ENCODE measurements at places on chromosomes 2 and 18.

- DNase-seq, result no peak
Observed at GRCh38 chr18:57961876-57962505, 82.0 kb upstream of the NEDD4L start.

DNA sequence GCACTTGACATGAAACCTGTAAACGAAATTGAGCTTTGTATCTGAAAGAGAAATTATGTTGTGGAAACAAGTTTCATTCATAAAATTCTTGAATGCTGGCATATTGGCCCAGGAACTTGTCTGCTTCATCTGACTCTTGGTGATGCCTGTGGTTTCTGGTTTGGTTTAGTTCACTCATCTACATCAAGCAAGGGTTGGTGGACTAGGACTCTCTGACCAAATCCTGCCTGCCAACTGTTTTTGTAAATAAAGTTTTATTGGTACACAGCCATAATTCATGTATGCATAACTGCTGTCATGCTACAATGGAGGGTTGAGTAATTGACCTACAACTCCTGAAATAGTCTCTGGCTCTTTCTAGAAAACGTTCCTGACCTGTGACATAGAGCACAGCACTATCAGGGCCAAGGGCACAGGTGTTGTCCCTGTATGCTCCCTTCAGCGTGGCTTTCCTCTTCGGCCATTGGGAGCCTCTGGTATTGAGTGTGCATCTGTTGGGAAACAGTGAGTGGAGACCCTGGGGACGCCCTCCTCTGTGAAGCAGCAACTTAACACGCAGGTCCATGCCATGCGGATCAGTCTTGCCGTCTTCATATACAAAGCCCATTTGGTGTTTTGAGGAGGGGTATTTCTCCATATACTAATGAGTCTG, 226.3 kb downstream of the SH3RF3 start:
- DNase-seq, result no peak

DNA sequence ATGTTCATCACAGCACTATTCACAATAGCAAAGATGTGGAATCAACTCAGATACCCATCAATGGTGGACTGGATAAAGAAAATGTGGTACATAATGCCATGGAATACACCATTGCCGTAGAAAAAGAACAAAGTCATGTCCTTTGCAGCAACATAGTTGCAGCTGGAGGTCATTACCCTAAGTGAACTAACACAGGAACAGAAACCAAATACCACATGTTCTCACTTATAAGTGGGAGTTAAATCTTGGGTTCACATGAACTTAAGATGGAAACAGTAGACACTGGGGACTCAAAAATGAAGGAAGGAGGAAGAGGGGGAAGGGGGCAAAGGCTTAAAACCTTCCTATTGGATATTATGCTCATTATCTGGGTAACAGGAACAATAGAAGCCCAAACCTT, 228.1 kb upstream of the RAB6C start:
- no peak for DNase-seq

DNA sequence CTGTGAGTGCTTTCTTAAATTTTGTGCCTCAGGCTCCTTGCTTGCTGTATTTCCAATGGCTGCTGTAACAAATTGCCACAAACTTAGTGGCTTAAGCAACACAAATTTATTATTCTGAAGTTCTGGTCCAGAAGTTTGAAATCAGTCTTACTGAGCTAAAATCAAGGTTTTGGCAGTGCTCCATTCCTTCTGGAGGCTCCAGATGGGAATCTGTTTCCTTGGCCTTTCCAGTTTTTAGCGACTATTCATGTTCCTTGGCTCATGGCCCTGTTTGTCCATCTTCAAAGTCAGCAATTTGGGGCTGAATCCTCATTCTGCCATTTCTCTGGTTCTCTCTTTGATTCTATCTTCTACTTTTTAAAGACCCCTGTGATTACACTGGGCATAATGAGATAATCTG, 31.8 kb downstream of the STRADB start:
- no peak for DNase-seq

GRCh38 chr2:69538872-69539548, 101.8 kb upstream of the NFU1 start:
- DNase-seq, result no peak
